RCC 7860 (cell line): ENCODE measurements at places on chromosomes 12 and 14.

GRCh38 chr12:108802101-108802961 lies 55.1 kb downstream of the SSH1 start:
- peak; percentile 3 for DNase-seq

DNA sequence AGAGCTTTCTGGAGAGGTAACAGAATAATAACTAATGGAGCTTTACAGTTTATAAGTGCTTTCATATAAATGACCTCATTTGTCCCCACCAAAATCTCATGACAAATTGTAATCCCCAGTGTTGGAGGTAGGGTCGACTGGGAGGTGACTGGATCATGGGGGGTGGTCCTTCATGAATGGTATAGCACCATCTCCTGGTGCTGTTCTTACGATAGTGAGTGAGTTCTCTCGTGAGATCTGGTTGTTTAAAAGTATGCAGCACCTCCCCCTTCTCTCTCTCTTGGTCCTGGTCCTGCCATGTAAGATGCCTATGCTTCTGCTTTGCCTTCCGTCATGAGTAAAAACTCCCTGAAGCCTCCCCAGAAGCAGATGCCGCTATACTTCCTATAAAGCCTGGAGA lies 423.3 kb upstream of the GARIN6 start:
- DNase-seq = no peak

DNA sequence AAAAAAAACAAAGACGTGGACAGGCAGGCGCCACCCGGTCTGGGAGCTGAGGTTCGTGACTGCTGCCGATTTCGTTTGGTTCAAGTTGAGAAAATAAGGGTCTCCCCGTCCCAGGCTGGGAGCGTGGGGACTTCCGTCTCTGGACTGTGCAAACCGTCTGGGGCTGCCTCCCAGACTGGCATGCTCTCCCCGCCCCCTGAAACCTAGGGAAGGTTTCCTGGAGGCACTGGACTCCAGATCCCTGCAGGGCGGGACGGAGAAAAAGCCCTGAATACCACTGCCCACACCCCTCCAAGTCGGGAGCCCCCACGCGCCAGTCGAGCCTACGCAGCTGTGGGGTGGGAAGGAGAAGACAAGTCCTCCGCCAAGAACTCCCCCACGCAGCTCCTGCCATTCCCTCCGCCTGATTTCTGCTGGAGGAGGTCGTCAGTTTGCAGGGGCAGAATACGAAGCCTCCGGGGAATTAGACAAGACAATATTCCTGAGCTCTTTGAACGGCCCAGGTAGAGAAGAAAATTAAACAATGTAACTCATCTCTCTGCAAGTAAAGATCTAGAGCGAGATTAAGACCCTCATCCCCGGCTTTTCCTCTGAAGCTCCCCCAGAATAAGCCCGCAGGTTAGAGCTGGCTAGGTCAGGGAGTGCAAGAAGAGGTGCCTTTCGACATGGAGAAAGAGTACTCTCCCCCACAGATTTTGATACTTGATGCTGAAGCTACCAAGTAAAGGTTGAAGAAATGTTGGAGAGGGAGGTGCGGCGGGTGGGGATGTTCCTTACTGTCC lies 10.4 kb upstream of the HOXC13 start:
- DNase-seq = no peak

DNA sequence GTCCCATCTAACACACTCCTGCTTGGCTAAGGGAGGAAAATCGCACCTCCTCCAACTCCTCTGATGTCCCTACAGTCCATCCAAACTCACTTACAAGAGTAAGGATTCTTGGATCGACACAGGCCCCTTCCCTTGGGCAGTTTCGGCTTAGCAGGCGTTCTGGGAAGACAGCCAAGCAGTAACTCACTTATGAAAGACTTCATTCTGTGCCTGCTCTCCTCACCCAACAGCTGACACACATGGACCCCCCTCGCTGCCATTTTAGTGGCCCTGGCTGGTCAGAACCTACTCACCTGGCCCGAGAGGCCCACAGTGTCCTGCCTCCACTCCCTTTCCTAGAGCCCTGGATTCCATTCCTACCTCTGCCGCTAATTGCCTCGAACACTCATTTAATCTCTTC lies 52.3 kb upstream of the BCL2L14 start:
- DNase-seq = no peak

DNA sequence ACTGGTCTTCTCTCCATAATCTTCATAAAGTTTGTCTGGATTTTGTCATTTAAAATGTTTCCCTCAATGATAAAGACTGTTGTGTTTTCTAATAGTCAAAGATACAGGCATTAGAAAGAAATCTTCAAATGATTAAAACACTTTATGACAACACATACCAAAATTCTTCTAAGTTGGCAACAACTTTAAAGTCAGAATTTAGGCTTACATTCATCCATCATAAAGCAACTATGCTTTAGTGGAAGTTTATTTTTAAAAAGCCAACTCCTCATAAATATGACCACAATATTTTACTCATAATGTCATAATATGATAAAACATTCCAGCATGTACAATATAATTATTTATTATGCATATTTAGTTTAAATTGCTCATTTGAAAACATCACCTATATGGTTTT lies 17.2 kb upstream of the CCER1 start:
- DNase-seq = no peak

DNA sequence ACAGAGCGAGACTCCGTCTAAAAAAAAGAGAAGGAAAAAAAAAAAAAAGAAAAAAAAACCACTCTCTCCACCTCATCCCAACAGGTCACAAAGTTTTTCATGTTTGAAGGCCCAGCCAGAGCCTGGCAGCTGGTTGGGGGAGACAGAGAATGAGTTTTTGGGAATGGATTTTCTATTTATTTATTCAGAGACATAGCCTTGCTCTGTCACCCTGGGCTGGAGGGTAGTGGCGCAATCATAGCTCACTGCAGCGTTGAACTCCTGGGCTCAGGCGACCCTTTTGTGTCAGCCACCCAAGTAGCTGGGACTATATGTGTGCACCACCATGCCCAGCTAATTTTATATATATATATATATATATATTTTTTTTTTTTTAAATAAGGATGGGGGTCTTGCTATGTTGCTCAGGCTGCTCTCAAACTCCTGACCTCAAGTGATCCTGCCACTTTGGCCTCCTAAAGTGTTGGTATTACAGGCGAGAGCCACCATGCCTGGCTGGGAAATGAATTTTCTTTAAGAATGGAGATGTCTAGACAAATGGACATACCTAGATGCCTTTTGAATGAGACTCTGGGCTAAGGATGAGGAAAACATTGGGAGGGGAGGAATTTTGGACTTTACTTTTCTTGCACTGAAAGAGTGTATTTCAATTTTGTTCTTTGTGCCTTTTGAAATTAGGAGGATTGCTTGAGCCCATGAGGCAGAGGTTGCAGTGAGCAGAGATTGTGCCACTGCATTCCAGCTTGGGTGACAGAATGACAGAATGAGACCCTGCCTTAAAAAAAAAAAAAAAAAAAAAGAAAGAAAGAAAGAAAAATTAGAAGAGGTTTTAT lies 16.9 kb upstream of the PPP1R1A start:
- DNase-seq = no peak

DNA sequence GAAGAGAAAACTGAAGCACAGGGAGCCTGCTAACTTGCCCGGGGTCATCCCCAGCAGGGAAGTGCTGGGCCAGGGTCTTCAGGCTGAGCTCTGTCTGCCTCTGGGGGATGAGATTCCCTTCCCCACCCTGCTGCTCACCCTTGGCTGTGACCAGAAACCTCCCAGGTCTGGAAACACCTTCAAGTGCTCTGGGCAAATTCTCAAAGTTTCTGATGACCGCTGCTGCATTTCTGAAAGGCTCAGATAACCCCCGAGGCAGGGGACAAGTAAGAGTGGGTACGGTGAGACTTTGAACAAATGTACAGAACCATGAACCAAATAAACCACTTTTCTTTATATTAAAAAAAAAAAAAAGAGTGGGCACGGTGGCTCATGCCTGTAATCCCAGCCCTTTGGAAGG lies 41.3 kb downstream of the LTBP2 start:
- no peak for DNase-seq

GRCh38 chr12:129561304-129561703 lies 342.5 kb downstream of the TMEM132D start:
- no peak for DNase-seq
